ENCODE measurements at places on chromosomes 5 and 9. TPM values are rescaled to one million over a fixed set of nuclear protein-coding genes. Genes with fewer than 3 reads are reported as not detected.

DNA sequence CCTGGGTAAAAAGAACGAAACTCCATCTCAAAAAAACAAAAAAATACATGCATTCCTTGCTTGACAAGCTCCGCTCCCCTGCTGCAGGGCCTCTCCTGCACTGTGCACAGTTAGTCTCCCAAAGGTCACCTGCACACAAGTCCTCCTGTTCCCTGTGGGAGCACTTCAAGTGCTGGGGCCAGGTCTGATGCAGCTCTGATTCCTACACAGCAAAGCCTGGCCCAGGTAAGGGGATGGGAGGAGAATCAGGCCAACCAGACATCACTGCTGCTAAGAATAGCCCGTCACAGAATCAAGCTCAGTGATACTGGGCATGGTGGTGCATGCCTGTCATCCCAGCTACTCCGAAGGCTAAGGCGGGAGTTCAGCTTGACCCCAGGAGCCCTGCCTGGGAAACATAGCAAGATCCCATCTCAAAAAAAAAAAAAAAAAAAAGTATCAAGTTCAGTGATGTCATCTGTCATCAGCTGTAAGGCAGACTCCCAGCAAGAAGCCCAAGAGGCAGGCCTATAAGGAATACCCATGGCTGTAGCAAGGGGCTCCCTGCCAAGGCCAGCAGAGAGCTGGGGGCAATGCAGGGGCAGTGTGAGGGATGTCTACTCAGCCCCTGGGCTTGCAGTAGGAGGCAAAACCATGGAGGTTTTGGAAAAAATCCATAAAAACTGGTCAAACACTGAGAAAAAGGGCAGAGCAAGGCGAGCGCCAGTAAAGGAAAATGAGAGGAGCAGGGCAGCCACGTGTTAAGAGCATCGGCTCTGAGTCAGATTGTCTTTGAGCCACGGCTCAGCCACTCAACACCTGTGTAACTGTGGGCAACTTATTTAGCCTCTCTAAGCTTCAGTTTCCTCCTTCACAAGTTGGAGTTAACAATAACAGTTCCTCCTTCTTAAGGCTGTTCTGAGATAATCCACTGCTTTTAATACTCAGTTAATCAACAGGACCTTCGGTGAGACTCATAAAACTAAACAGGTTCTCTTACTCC is 3.2 kb downstream of the TPM2 start:
- no peak for DNase-seq
- no peaks in the 10 kb centered on the region for H3K27me3 ChIP-seq
- H3K4me3 ChIP-seq: peak overlapping the region; percentile 67
- peaks cover 40% of the 10 kb centered on the region for H3K36me3 ChIP-seq
- peaks cover 84% of the 10 kb centered on the region for H3K4me1 ChIP-seq

- H3K36me3 ChIP-seq: no peaks in the 10 kb centered on the region
- peaks cover 44% of the 10 kb centered on the region for H3K4me1 ChIP-seq
- H3K4me3 ChIP-seq: no peak overlapping the region
- DNase-seq: peak; percentile 41
These were observed 154.3 kb downstream of the NFIB start for GRCh38 chr9:14159440-14160216.

- H3K27me3 ChIP-seq: no peaks in the 10 kb centered on the region
- no peaks in the 10 kb centered on the region for H3K36me3 ChIP-seq
- DNase-seq: peak; percentile 5
- no peaks in the 10 kb centered on the region for H3K4me1 ChIP-seq
These were observed 333.5 kb downstream of the CHSY3 start for GRCh38 chr5:130237721-130238120.

GRCh38 chr9:138011951-138012500 is 134.4 kb downstream of the CACNA1B start:
- H3K27ac ChIP-seq: no peak overlapping the region
- H3K27me3 ChIP-seq: peaks cover 7% of the 10 kb centered on the region
- H3K36me3 ChIP-seq: no peaks in the 10 kb centered on the region
- no peak for DNase-seq
- H3K4me3 ChIP-seq: no peak overlapping the region

- peak overlapping the region; percentile 61 for H3K27ac ChIP-seq
- H3K27me3 ChIP-seq: no peaks in the 10 kb centered on the region
These were observed 12.9 kb upstream of the KLF9 start for GRCh38 chr9:70427161-70427945.

DNA sequence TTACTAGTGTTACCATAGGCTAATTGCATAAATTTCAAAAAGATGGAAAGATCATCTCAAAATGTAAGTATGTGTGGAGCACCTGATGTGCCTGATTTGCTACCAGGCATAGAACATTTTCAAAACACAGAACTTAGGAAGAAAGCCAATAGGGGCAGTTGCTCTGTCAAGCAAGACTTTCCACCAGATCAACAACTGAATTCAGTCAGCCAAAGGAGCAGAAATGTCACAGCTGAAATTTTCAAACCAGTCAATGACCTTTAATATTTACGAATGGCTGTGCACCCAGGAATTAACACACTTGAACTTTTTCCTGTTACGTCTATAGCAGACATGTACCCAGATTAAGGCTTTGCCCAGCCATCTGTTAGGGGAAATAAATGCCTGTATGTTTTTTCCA is 452.8 kb upstream of the PTGER4 start:
- no peak for DNase-seq
- no peaks in the 10 kb centered on the region for H3K36me3 ChIP-seq
- peaks cover 25% of the 10 kb centered on the region for H3K4me1 ChIP-seq
- no peaks in the 10 kb centered on the region for H3K27me3 ChIP-seq
- H3K4me3 ChIP-seq: no peak overlapping the region

GRCh38 chr5:1726956-1727355 is 72.7 kb downstream of the MRPL36 start:
- H3K4me3 ChIP-seq: no peak overlapping the region
- no peak for DNase-seq
- no peaks in the 10 kb centered on the region for H3K4me1 ChIP-seq
- H3K27me3 ChIP-seq: no peaks in the 10 kb centered on the region
- no peak overlapping the region for H3K27ac ChIP-seq

- H3K36me3 ChIP-seq: no peaks in the 10 kb centered on the region
- DNase-seq: no peak
- H3K4me1 ChIP-seq: no peaks in the 10 kb centered on the region
- no peaks in the 10 kb centered on the region for H3K27me3 ChIP-seq
- no peak overlapping the region for H3K27ac ChIP-seq
These were observed 84.6 kb downstream of the PAPPA start for GRCh38 chr9:116238225-116238624.

- H3K27ac ChIP-seq: no peak overlapping the region
- H3K36me3 ChIP-seq: peaks cover 57% of the 10 kb centered on the region
- H3K4me1 ChIP-seq: peaks cover 48% of the 10 kb centered on the region
- H3K27me3 ChIP-seq: no peaks in the 10 kb centered on the region
These were observed 3.3 kb upstream of the ZMAT2 start for GRCh38 chr5:140696891-140697492.

GRCh38 chr5:83026930-83027687 is 50.1 kb downstream of the TMEM167A start:
- H3K27me3 ChIP-seq: no peaks in the 10 kb centered on the region
- no peak overlapping the region for H3K27ac ChIP-seq
- no peak overlapping the region for H3K4me3 ChIP-seq
- peak; percentile 13 for DNase-seq
- H3K4me1 ChIP-seq: no peaks in the 10 kb centered on the region

DNA sequence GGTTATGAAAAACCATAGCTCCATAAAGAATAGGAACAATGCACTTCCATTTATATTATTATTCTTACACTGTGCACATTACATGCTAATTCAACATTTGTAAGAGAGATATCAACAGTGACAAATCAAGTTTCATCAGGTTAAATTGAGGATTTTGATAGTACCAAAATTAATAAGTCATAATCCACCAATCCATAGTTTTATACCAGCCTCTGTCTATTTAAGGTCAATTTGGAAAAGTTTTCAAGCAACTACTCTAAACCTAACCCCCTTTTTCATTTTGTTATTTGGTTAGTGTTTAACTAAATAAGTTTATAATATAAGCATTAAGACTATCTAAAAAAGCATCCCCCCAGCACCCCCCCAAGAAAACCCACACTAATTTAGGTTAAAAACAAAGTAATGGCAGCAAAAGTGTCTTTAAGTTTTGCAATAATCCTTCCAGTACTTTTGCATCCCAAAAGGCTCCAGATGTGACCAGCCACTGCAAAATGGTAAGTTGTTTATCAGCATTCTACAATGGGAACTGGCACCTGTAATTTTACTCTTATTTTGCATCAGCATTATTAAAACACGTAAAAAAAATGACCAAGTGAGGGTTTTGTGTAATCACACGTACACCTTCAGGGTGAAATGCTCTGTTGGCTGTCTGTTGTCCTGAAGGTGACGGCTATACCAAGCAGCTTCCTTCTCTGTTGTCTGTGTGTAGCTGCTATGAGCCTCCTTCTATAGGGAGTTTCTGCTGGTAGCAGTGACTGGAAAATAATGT is 36.8 kb upstream of the SSBP2 start:
- peak overlapping the region; percentile 13 for H3K27ac ChIP-seq
- peaks cover 9% of the 10 kb centered on the region for H3K4me1 ChIP-seq
- no peaks in the 10 kb centered on the region for H3K36me3 ChIP-seq
- peak; percentile 91 for DNase-seq
- no peaks in the 10 kb centered on the region for H3K27me3 ChIP-seq

DNA sequence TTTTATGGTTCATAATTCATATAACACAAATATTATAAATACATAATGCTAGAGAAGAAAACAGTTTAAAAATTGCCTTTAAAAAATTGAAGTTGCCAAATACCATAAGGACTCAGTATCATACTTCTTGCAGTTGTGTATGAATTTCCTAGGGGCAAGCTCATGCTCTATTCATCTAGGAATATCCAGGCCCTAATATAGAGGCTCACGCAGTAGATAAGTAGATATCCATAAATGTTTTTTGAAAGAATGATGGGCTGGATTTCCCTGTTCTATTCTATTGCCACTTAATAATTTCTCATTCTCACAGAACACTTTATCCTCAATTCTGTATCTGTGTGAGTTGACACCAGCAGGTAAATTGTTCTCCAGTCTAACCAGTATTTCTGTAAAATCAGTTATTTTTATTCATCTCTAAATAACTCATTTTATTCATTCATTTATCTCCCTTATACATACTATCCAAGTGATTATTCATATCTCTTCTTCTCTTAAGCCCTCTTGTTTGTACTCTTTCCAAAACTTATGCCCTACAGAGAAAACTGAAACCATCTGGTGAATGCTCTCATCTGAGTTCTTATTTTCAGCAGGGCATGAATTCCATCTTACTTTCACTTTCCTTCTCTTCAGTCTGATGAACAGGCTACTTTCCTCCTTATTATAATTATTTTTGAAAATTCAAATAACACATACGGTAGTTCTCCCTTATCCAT is 97.1 kb downstream of the SLC44A1 start:
- peak; percentile 34 for DNase-seq
- no peaks in the 10 kb centered on the region for H3K27me3 ChIP-seq
- no peak overlapping the region for H3K4me3 ChIP-seq
- H3K27ac ChIP-seq: peak overlapping the region; percentile 9
- H3K4me1 ChIP-seq: no peaks in the 10 kb centered on the region

GRCh38 chr5:89435347-89435746 is 552.4 kb upstream of the MEF2C start:
- no peaks in the 10 kb centered on the region for H3K4me1 ChIP-seq
- H3K36me3 ChIP-seq: no peaks in the 10 kb centered on the region
- H3K4me3 ChIP-seq: no peak overlapping the region
- no peak for DNase-seq
- H3K27me3 ChIP-seq: no peaks in the 10 kb centered on the region

GRCh38 chr5:82356021-82356420 is 77.9 kb upstream of the RPS23 start:
- no peaks in the 10 kb centered on the region for H3K27me3 ChIP-seq
- DNase-seq: no peak
- no peaks in the 10 kb centered on the region for H3K36me3 ChIP-seq
- H3K4me1 ChIP-seq: peaks cover 13% of the 10 kb centered on the region
- H3K27ac ChIP-seq: no peak overlapping the region

DNA sequence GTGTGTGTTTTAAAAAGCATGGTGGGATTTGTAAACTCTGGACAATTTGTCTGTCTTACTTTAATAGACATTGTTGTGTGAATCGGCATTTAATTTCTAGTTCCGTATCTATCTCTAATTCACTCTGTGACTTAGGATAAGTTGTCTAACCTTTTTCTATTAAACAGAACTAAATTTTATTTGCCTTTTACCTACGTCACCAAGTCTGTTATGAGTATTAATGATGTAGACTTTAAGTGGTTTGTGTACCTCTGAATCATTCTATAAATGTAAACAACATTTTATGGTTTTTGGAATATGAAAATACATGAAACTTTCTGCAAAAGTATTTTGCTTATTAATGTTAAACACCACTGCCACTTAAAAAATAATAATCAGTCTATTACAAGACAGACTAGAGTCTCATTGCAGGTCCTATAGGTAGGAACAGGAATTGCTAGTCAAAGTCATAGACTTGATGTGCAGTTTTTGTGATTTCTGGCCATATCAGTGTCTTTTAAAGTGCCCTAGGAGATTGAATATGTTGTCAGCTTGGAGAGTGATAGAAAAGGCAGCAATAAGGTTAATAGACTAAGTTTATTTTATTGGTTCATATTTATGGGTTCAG is 5.6 kb downstream of the RBM27 start:
- peaks cover 47% of the 10 kb centered on the region for H3K4me1 ChIP-seq
- H3K27ac ChIP-seq: no peak overlapping the region
- no peak overlapping the region for H3K4me3 ChIP-seq
- no peaks in the 10 kb centered on the region for H3K27me3 ChIP-seq
- H3K36me3 ChIP-seq: no peaks in the 10 kb centered on the region

DNA sequence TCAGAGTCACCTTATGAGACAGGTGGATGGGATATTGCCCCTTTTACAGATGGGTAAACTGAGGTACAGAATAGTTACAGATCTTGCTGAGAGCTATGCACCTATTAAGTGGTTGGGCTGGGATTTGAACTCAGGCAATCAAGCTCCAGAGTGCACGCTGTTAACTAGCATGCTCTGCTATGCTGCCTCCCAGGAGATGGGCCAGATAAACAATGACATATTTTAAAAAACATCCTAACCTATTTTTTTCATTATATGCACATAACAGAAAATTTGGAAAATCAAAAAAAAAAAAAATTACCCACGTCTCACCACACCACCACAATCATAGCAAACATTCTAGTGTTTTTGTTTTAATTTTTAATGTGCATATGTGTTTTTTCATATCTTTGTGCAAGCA is 123.4 kb upstream of the STC2 start:
- no peak overlapping the region for H3K4me3 ChIP-seq
- H3K36me3 ChIP-seq: no peaks in the 10 kb centered on the region
- DNase-seq: no peak

DNA sequence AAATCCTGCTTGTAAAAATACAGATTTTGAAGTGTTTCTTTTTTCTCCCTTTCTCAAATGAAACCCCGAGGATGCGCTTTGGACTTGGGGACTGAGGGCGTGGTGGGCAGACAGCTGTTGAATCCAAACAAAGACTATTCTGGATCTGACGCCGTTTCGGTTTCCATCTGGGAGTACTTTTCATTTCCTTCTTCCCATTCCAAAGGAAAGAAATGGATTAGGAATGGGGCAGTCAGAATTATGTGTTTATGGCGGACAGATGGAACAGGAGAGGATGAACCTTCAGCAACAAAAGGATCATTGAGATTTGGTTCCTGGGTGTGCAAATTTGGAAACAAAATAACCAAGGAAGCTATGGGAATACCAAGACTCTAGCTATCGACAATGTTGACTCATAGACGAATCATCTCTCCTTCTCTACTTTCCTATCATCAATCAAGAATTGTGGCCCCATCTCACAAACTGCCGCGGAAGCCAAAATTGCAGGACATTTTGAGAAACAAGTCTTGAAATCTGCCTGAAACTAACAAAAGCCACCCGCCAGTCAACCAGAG is 300.6 kb downstream of the PARP8 start:
- H3K27ac ChIP-seq: peak overlapping the region; percentile 91
- peaks cover 44% of the 10 kb centered on the region for H3K4me1 ChIP-seq
- peak; percentile 76 for DNase-seq
- no peaks in the 10 kb centered on the region for H3K36me3 ChIP-seq
- peak overlapping the region; percentile 63 for H3K4me3 ChIP-seq

Gene SAXO1
- not detected for polyA plus RNA-seq

Gene SPINK13
- polyA plus RNA-seq: 1.4 TPM

Gene SLC23A1
- not detected for polyA plus RNA-seq

Gene PCDHA5
- not detected for polyA plus RNA-seq

Gene IL13
- polyA plus RNA-seq: not detected

Gene RFESD
- polyA plus RNA-seq: 1.7 TPM
